ENCODE measurements at places on chromosomes 12 and 14. TPM values are rescaled to one million over a fixed set of nuclear protein-coding genes. Genes with fewer than 3 reads are reported as not detected.

DNA sequence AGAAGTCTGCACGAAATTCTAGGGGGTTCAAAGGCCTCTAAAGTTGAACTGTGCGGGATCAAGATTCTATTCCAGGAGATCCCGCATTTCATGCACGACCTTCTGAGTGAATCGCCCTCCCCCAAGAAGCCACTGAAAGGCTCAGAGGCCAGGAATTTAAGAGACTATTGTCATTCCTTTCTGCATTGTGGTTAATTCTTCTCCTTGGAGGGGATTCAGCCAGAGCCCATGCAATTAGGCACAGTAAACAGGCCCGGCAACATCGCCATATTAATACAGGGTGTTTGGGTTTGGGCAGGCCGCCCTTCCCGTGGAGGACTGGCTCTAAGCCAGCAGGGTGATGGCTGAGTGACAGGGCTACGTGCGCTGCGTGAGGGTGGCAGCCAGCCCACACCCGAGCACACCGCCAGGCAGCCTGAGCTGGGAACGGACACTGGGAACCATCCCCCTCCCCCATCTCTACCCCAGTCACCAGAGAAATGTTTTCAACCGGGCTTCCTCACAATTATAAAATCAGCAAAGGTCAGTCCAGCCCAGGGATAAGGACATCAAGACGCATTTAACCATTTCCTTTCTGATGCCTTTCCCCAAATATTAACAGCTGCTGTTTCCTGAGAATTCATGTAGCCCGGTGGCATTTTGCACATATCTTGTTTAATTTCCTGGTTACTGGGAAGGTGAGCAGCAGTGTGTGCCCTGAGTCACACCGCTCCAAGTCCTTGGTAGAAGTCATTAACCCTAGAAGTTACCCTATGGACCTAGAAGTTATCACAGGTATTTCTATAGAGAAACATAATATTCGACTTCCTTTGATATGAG lies 12.5 kb downstream of the EGLN3 start:
- DNase-seq = no peak

Gene ABCC9
- total RNA-seq = 0.36 TPM

DNA sequence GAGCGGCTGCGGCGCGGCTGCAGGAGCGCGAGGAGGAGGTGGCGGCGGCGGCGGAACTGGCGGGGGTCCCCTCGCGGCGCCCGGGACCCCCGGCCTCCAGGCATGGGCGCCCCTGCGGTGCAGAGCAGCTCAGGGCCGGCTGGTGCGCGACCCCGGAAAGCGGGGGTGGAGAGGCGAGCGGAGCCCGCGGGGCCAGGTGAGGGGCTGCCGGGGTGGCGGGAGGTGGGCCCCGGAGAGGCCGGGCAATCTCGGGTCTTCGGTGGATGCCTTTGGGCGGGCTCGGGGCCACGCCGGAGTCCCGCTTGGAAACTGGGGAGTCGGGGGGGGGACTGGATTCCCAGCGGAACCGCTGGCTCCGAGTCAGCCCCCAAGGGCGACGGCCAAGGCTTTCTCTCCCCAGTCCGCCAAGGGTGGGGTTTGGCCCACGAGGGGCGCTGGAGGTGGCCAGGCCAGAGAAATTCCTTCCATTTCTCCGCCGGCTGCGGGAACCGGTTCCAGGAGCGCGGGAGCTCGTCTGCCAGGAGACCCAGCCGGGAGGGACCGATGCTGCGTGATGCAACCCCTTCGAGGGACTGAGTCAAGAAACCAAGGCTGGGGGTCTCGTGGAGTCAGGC lies 13.9 kb upstream of the NR4A1 start:
- peak; percentile 51 for DNase-seq

GRCh38 chr14:95065411-95065810 lies 91.9 kb downstream of the DICER1 start:
- no peak for DNase-seq

DNA sequence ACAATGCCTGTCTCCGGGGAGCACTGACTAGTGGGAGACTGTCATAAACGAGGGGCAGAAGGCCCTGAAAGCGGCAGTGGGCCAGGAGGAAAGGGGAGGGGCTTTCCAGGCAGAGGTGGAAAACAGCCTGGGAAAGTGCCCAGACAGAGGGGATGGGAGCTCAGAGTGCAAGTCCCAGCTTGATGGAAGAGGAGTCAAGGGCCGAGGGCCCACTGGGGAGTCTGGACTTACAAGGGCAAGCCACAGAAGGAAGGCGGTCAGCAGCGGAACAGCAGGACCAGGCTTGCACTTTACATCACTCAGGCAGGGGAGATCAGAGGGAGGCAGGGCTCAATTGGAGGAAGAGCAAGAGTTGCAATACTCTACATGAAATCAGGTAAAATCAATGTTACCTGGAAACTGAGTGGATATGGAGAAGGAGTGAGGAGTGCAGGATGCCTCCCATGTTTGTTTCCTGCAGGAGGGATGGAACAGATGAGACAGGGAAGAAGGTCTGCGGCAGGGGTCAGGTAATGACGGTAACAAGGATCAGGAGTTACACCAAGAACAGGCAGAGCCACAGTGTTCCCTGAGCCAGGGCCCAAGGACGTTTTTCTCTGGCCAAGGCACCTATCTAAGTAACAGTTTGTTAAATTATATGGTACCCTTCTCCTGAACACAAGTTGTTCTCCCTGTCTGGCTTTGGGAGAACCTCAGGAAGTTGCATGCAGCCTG lies 23.8 kb downstream of the PXN start:
- DNase-seq = no peak

- DNase-seq = no peak
Measured at GRCh38 chr14:104087505-104087904, 2.0 kb downstream of the ASPG start.

DNA sequence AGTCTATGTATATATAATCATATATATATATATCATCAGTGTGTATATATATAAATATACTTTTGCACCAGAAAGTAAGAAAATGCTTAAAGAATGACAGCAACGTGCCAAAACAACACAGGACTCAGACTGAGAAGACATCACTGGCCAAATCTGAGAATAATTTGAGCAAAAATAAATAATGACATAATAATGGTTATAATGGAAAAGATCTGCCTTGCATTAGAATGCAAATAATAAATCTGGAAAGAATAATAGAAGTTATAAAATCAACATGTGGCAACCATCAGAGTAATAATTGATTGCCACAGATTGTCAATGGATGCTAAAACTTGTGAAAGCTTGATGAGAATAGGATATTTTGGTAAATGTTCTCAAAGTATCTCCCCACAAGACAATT lies 61.5 kb upstream of the PLEKHG7 start:
- DNase-seq = no peak

Gene HEBP1
- total RNA-seq = 27.8 TPM

DNA sequence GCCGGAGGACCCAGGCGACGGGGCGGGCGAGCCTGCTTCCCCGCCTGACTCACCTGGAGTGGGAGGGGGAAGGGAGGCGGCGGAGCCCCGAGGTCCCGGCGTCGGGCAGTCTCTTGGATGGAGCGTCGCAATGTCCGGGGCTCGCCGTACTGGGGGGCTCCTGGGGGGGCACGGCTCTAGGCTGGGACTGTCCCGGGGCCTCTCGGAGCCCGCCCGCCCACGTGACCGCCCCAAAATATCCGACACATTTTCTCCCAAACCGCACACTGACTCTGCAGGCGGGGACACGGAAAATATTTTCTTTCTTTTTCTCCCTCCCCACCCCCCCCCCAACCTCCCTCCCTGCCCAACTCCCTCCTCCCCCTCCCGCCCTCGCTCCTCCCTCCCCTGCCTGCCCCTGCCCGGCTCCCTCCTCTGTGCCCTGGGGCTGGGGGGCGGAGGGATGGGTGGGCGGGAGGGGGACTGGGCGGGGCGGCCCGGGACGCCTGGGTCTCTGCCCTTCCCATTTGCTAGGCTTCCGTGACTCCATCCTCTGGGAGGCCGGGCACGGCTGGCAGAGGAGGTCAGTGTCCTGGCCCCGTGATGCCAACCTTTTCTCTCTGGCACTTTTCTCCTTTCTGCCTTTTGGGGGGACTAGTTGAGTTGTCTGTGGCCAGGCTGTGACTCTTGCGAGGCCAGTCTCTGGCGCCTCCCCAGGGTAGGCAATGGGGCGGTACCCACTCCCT lies at the start of gene RARG:
TSS of gene RARG (minus strand) at position 289 of the 725 bp plus-strand sequence. CDS start 4,664 bp downstream, outside the sequence.
- DNase-seq = peak; percentile 27

- DNase-seq = no peak
Measured at GRCh38 chr14:55327179-55327578, 56.0 kb downstream of the FBXO34 start.

Gene RFX4
- 0.07 TPM for total RNA-seq

- no peak for DNase-seq
Measured at GRCh38 chr12:59811991-59812390, 216.2 kb downstream of the SLC16A7 start.

Gene CNTN1
- 2.1 TPM for total RNA-seq

Gene P2RX2
- not detected for total RNA-seq

Gene ANG
- total RNA-seq = 5.2 TPM

Gene DDX55
- total RNA-seq = 20.1 TPM

DNA sequence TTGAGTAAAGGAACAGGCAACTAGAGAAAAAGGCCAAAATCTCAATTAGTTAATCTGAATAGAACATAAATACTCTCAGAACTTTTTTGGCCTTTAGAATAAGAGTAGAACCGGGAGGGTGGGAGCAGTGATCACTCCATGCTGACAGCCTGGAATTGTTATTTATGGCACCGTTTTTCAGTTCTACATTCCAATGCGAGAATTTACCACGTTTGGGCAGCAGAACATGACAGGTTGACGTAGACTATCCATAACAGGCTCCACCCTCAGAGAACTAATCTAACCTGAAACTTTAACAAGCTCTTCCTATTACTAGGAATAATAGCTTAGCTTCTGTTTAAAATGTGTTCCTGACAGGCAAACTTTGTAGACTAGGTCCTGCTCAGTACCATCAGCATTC lies 379.1 kb downstream of the SEC23A start:
- peak; percentile 3 for DNase-seq

- no peak for DNase-seq
Measured at GRCh38 chr12:7905071-7905470, 30.9 kb downstream of the SLC2A3 start.

DNA sequence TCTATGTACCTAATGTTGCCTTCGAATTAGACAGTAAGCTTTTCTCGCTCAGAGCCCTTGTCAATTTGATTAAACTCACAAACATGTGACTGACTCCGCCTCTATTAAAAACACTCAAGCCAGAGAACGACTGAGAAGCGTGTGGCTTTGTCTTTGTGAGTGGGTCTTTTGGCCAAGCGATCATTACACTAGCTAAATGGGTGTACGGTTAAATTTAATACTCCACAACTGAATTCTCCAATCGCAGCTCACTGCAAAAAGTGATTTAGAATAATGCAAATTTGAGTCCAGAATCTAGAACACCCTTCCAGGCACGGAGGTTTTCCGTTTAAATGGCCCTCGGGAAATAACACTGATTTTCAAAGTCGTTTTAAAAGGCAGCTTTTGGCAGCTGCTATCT lies 253.7 kb downstream of the EFCAB11 start:
- DNase-seq = no peak

DNA sequence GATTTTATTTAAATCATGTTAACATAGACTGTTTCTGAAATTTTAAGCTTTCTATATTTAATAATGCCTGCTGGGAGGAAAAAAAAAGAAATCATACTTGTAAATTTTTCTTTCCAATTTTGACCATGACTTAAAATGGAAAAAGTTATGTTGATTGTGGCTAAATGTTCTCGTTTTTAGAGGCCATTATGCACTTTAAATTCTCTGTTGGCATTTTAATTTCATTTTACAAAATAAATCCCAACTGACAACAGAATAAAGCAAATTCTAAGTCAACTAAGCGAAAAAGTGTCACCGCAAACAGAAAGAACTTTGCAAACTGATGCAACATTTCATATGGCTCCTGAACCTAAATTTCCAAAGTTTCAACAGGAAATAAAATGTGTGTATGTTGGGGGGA lies 74.8 kb upstream of the G2E3 start:
- DNase-seq = no peak

Gene OR5AU1
- total RNA-seq = not detected

- no peak for DNase-seq
Measured at GRCh38 chr14:61320806-61321384, 484 bp upstream of the PRKCH start.

GRCh38 chr14:56284641-56285040 lies 166.4 kb downstream of the PELI2 start:
- no peak for DNase-seq

DNA sequence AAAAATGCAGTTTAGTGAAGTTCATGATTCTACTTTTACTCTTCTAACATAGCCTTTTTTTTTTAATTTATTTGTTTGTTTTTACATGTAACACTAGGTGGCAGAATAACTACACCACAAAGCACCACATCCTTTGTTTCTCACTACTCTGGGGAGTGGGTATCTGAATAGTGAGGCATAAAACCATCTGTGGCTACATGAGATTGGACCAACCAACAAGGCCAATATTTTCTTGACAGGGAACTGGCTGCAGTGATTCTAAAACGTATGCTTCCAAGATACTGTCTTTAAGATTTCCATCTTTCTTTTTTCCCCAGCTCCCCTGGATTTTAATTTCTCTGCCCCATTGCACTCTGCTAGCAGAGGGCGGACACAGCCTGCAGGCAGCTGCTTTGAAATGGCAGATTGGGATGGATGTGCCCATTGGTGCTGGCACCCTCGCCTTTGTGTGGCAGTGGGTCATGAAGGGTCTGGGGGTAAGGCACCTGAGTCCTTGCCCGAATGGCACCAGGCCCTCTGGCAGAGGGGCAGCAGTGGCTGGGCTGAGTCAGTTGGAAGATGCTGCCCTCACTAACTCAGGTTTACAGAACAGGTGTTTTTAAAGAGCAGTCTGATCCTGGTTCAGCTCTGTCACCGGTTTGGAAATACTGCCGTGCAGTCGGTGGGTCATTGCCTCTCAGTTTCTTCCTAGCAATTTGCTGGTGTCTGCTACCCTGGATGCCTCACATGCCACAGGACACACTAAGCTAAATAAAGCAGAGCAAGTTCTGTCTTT lies 429.1 kb downstream of the RAD51B start:
- DNase-seq = peak; percentile 74

Gene SERPINA12
- not detected for total RNA-seq

DNA sequence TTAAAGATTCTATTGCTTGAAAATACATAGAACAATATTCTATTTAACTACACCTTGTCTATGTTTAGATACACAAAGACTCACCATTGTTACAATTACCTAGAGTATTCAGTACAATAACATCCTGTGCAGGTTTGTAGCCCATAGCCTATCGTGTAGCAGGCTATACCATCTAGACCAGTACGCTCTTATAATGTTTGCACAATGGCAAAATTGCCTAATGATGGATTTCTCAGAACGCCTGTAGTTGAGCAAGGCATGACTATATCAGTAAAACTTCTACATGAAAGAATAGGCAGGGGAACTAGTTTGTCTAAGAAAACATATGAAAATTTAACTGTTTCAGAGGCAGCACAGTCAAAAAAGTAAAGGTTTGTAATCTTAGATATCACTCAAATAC lies 375.9 kb downstream of the DAD1 start:
- no peak for DNase-seq

DNA sequence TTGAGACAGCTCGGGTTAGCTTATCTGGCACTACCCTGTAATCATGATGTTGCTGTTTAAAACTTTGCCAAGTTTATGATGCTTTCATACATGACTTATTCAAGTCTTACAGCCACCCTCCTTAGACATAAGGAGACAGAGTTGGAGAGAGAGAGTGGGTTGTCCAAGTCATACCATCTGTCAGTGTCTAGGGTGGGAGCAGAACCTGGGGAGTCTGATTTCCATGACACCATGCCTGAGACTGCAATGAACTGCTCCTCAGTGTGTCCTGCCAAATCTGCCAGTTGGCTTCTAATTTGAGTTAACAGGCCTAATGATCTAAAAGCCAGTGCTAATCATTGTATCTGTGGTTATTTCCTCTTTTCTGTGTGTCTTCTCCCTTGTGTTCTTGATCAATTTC lies 43.7 kb upstream of the PHC1 start:
- no peak for DNase-seq

- no peak for DNase-seq
Measured at GRCh38 chr14:91780452-91780851, 48.6 kb upstream of the CATSPERB start.

- DNase-seq = no peak
Measured at GRCh38 chr12:50296554-50296953, 13.2 kb upstream of the LIMA1 start.
